ENCODE measurements at places on chromosomes 12 and 14.

GRCh38 chr12:10690906-10691305, 17.1 kb upstream of the STYK1 start:
- no peak for DNase-seq

- no peak for DNase-seq
Measured at GRCh38 chr12:50619610-50619958, 114.8 kb downstream of the DIP2B start.

DNA sequence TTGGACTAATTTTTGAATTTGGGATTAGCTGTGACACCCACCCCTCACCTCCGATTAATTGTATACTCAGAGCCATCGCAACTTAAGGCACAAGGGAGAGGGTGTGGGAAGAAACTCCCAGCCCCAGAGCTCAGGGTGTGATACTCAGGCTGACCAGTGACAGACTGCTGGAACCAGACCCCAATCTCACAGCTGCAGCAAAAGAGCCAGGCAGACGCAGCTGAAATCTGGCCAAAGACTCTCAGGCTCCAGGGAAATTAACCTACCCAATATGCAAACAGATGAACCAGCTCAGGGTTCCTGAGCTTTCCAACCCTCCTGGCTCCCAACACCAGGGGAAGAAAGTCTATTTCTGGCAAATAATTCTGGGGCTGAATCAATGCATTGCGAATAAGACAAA, 30.5 kb downstream of the ANAPC7 start:
- no peak for DNase-seq

GRCh38 chr12:106681210-106681609, 93.3 kb upstream of the RIC8B start:
- DNase-seq = no peak

GRCh38 chr12:75650595-75651341, 139.4 kb upstream of the KRR1 start:
- DNase-seq = no peak

GRCh38 chr12:11655842-11656241, 6.4 kb downstream of the ETV6 start:
- no peak for DNase-seq

- no peak for DNase-seq
Measured at GRCh38 chr12:113658006-113658655, 186.5 kb upstream of the LHX5 start.

GRCh38 chr14:60736494-60736893, 1.9 kb downstream of the MNAT1 start:
- no peak for DNase-seq

- no peak for DNase-seq
Measured at GRCh38 chr12:111154147-111154834, 214.6 kb downstream of the PHETA1 start.

DNA sequence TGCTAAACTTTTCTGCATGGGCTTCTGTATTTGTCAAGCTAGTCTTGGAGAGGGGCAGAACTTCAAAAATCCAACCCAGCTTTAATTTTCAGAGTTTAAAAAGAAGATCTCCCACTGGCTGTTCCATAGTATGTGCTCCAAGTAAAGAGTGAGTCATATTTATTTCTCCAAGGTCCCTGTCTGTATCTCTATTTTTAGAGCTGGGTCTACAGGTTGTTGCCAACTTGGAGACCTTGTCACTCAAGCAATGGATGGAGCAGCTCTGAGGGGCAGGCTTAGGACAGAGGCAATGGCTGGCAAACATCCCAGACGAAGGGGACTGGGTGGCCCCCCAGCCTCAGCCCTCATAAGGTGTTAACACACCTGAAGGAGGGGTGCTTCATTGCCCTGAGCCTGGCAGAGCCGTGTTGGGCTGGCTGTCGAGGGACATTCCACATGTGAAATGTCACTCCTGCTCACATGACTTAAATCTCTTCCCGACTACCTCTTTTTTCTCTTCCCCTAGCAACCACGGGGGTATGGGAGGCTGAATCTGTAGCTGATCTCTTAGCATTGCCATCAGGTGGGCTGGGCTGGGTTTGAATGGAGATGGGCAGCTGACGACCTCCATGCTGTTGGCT, 103.1 kb downstream of the SMOC1 start:
- DNase-seq = no peak

DNA sequence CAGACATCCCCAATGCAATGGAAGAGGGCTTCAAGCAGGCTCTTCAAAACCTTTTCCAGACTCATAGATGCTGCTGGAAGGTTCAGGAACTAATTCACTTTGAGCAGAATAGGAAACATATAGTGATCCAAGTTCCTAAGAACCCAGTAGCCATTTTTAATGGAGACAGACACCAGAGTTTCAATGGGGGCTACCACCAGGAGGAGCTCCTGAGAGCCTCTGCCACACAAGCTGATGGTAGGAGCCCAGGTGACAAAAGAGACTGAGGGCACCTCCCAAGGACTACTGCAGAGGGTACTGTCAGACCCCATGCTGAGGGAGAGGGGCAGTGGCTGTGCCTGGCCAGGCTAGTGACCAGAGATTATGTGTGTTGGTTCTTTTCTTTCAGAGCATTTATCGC, 45.9 kb downstream of the IFNG start:
- no peak for DNase-seq

GRCh38 chr12:82904219-82904790, 217.6 kb downstream of the TMTC2 start:
- no peak for DNase-seq

DNA sequence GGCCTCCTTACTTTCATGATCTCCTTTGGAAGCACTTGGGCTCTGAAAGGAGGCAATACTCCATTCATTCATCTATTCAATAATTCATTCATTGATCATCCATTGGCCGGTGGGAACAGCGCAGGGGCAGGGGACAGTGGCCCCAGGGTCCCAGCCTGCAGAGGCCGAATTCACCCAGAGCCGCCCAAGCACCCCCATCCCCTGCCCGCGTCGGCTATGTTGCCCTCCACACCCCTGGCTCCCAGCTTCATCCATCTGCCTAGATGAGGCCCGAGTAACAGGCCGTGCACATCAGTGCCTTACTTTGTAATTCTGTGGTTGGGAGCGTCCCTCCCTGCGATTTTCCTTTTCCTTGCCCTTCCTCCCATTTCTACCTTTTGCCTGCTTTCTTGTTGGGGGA, 3.2 kb downstream of the AMN start:
- DNase-seq = no peak

GRCh38 chr14:90628825-90629224, 187.4 kb downstream of the TTC7B start:
- DNase-seq = no peak

DNA sequence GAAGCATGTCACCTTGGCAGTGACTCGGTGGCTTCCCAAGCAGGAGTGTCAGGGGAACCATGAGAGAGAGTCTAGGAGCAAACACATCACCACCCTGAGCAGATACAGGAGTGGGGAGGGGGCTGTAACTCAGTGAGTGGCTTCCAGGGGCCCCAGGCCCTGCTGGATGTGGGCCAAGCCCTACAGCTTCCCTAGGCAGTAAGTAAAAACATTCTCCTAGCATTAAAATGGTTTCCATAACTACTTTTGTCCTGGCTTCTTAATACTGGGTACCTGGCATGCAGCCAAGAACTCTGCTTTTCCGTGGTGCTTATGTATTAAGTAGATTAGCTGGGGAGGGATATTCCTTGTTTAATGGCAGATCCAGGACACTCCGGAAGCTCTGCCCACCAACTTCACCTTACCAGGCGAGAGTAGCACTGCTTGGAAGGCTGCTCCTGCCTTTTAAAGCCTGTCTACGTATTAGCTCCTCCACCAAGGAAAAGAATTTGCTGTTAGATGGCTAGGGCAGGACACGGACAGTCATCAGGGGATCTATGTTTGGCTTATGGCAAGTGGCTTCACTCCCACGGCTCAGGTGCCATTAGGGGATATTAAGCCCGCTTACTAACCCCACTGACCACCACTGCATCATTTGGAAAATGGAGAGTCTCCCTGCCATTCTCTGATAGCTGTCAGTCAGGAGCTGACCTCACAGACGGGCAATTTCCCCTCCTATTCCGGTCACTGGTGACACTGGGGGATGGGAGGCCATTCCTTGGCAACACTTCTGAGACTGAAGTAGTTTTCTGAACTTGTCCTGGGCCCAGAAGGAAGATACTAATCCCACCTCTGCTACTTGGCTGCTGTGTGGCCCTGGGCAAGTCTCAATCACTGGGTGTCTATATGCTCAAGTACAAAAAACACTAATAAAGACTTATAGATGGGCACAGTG, 22.8 kb downstream of the OTUB2 start:
- no peak for DNase-seq

DNA sequence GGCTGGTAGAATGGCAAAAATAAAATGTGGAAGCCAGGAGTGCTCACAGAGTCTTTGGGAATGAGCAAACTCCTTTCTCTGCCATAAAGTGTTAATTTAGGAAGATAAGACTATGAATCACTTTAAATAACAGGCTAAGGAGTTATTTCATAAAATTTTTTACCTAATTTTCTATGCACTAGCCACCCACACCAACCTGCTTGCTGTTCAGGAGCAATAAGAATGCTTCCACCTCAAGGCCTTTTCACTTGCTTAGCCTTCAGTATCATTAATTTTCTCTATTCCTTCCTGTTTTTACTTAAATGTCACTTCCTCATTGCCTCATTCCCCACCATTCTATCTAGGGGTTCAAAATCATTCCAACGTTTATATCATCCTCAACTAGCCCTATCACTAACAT, 326.8 kb downstream of the CCER1 start:
- no peak for DNase-seq

DNA sequence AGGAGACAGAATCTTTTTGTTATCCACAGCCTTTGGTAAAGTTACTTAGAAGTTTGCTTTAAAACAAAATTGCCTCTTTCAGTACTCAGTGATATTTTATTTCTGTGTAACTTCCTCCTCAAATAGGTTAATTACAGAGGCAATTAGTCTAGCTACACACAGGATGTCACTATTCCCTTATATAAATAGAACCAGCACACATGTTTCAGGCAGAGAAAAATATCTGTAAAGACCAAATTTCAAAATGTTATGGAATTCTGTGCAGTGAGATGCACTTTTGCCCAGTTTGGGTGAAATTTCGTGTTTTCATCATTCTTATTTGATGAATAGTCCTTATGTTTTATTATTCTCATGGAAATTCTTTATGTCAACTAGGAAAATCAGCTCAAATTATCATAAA, 410.6 kb upstream of the SOX5 start:
- no peak for DNase-seq

- no peak for DNase-seq
Measured at GRCh38 chr12:9786726-9787717, 26.3 kb upstream of the CD69 start.

GRCh38 chr12:54364413-54364812, at the start of gene GPR84:
TSS of gene GPR84 (minus strand) at chr12:54364486. CDS start at chr12:54363851, 635 bp downstream.
- DNase-seq = no peak

DNA sequence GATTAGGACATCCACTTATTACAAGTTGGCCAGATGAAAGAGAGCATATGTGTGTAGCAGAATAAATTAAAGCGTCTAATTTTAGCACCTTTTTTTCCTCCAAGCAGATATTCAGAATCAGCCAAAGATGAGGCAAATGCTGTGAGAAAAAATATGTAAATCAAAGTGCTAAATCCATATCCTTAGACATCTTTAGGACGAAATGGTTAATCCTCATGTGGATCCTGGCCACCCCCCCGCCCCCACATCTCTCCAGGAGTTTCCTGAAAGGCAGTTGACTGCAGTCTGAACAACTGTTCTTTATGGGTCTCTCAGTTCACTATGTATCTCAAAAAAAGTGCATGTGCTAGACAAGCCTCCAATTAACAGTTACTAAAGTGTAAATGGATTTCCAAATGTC, 1768.1 kb upstream of the SEL1L start:
- no peak for DNase-seq

DNA sequence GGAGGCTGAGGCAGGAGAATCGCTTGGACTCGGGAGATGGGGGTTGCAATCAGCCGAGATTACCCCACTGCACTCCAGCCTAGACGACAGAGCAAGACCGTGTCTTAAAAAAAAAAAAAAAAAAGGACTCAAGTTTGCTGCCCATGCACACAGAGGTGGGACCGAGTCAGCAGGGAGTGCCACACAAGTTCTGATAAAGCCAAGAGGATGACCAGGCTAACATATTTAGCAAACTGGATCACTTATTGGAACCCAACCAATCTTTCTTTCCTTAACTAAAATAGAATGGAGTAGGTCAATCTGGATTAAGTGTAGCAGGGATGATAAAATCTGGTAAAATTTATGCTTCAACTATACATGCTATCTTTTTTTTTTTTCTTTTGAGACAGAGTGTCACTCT, 190.4 kb upstream of the FOXN3 start:
- no peak for DNase-seq

- no peak for DNase-seq
Measured at GRCh38 chr14:36047912-36048311, 128.6 kb downstream of the PTCSC3 start.

DNA sequence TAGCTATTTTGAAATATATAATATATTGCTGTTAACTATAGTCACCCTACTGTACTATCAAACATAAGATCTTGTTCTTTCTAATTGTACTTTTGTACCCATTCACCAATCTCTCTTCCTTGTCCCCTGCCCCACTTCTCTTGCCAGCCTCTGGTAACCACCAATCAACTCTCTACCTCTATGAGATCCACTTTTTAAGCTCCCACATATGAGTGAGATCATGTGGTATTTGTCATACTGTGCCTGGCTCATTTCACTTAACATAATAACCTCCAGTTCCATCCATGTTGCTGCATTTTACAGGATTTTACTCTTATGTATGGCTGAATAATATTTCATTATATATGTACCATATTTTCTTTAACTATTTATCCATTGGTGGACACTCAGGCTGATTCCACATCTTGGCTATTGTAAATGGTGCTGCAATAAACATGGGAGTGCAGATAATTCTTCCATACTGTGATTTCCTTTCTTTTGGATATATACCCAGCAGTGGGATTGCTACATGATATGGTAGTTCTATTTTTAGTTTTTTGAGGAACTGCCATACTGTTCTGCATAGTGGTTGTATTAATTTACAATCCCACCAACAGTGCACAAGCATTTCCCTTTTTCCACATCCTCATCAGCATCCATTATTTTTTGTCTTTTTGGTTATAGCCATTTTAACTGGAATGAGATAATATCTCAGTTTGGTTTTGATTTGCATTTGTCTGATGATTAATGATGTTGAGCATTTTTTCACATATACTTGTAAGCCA, 33.5 kb upstream of the SPIC start:
- no peak for DNase-seq

GRCh38 chr12:76033081-76034011, 1.8 kb upstream of the PHLDA1 start:
- no peak for DNase-seq

DNA sequence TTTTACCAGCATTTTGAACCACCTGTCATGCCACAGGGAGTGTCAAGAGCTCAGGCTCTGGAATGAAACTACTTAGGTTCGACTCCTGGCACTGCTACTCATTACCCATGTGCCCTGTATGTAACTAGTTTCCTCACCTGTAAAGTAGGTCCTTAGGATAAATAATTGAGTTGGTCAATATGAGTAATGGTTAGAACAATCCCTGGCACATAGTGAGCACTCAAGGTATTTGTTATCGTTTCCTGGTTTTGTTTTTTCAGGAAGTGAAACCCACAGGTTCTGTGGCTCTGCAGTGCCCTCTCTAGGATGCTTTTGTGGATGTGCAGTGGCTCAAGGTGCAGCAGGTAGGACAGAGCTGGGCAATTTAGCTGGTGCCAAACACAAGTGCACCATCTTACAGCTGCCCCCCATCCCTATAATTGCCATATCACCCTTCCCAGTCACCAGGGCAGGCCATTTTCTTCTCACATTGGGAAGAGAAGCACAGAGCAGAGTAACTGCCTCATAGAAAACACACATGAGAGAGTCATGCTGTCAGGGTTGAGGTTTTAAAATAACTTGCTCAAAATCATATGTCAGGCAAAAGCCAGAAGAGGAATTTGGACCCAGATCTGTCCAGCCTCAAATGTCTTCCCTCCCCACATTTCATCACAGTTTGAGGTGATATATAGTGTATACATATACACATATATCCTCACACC, 297.5 kb downstream of the RPAP3 start:
- no peak for DNase-seq
